Vagina (tissue), 2 donors: ENCODE measurements at places on chromosomes 7 and 10. TPM values are rescaled to one million over a fixed set of nuclear protein-coding genes. Genes with fewer than 3 reads are reported as not detected.

DNA sequence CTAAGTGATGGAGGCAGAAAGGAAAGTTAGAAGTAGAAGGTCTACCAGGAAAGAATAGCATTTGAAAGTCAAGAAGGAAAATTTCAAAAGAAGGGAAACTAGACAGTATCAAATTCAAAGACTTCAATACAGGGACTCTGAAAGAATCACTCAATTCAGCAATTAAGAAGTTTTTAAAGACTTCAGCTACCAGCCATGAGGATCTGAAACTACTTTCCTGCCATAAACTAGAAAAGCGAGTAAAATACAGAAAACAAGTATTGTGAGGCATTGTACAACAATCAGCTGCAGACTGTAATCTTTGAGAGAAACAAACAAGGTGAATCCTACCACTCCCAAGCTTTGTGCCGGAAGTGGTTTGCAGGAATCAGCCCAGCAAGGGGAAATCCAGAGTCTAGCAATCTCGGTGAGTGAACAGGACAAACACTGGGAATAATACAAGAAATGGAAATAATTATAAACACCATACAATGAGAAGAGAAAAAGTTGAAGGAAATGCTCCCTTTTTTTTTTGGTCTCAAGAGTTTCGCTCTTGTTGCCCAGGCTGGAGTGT lies 62.4 kb downstream of the ARHGAP12 start:
- no peak overlapping the region for H3K4me3 ChIP-seq
- no peak for DNase-seq
- H3K27ac ChIP-seq, result no peak overlapping the region
- H3K4me1 ChIP-seq, result peaks cover 10% of the 10 kb centered on the region
- no peaks in the 10 kb centered on the region for H3K36me3 ChIP-seq
- H3K27me3 ChIP-seq, result no peaks in the 10 kb centered on the region

DNA sequence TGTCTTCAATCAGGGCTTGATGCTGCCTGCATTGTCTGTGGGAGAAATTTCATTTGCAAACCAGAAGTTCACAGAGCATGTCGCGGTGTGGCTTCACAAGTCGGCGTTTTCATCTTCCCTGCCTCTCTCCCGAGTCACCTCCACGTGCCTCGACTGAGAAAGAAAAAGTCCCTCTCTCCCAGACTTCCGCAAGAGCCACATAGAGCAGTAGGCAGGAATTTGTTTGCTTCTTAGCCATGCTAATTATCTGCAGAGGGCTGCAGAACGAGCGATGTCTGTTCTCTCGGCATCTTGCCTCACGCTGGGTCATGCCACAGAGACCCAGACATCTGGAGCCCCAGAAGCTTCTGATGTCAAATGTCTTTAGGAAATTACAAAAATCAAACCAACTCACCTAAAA lies 272.2 kb downstream of the TCF7L2 start:
- no peak for DNase-seq
- H3K4me3 ChIP-seq, result no peak overlapping the region
- no peaks in the 10 kb centered on the region for H3K4me1 ChIP-seq
- H3K27me3 ChIP-seq, result no peaks in the 10 kb centered on the region

Gene VIM
- total RNA-seq, result 2,692 TPM

Gene NUTM2E
- total RNA-seq, result not detected

Gene TRPV5
- not detected for total RNA-seq

Gene GAD2
- total RNA-seq, result not detected

- no peaks in the 10 kb centered on the region for H3K36me3 ChIP-seq
- no peak for DNase-seq
- no peak overlapping the region for H3K27ac ChIP-seq
- H3K4me1 ChIP-seq, result no peaks in the 10 kb centered on the region
Observed at GRCh38 chr10:10855151-10855581, 162.5 kb upstream of the CELF2 start.

- H3K4me1 ChIP-seq, result peaks cover 40% of the 10 kb centered on the region
- H3K4me3 ChIP-seq, result no peak overlapping the region
- H3K36me3 ChIP-seq, result no peaks in the 10 kb centered on the region
- DNase-seq, result no peak
- no peak overlapping the region for H3K27ac ChIP-seq
Observed at GRCh38 chr7:29609162-29610037, 45.8 kb downstream of the PRR15 start.

DNA sequence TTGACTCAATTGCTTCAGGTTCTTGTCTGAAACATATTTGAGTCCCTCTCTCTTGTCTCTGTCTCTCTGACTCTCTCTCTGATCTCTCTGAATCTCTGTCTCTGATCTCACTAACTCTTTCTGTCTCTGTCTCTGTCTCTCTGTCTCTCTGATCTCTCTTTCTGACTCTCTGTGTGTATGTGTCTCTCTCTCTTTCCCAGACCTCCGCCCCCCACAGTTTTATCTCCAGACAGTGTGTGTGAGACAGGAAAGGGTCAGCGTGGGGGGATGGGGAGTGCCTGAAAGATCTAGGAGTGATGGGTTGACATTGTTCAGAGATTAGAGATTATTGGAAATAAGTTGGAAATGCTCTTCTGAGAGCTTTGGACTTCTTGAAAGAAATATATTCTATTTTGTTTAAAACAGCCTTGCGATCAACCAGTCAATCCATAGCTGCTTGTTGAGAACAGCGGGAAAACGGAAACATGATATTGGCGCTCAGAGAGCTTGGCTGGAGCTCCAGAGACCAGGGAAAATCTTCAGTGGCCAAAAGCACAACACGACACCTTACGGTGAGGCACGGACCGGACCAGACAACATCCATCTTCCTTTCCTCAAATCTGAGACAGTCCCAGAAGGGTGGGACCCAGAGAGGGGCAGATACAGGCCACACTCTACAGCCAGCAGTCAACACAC lies 35.5 kb downstream of the CALML3 start:
- H3K27ac ChIP-seq, result no peak overlapping the region
- H3K4me1 ChIP-seq, result peaks cover 26% of the 10 kb centered on the region
- no peaks in the 10 kb centered on the region for H3K27me3 ChIP-seq

Gene PLAU
- total RNA-seq, result 18.2 TPM
